ENCODE measurements at places on chromosomes 13 and 19.

DNA sequence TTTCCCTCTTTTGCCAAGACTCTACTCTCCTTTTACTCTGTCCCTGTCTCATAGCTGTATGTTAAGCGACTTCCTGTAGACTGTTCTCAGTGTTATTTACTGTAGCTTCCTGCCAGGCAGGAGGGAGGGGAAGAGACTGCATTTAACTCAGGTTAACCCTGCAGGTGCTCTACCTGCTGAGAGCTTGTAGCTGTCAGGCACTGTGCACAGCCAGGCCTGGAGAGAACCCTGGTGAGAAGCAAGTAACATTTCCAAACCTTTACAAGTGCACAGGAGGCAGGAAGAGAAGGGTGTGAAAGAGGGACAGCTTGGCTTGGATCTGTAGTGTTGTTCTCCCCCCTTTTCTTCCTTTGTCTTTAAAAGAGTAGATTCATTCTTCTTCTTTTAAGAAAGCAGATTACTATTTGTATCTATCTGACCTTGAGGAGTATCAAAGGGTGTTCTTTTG, 167.1 kb downstream of the LMO7 start:
- DNase-seq: no peak

DNA sequence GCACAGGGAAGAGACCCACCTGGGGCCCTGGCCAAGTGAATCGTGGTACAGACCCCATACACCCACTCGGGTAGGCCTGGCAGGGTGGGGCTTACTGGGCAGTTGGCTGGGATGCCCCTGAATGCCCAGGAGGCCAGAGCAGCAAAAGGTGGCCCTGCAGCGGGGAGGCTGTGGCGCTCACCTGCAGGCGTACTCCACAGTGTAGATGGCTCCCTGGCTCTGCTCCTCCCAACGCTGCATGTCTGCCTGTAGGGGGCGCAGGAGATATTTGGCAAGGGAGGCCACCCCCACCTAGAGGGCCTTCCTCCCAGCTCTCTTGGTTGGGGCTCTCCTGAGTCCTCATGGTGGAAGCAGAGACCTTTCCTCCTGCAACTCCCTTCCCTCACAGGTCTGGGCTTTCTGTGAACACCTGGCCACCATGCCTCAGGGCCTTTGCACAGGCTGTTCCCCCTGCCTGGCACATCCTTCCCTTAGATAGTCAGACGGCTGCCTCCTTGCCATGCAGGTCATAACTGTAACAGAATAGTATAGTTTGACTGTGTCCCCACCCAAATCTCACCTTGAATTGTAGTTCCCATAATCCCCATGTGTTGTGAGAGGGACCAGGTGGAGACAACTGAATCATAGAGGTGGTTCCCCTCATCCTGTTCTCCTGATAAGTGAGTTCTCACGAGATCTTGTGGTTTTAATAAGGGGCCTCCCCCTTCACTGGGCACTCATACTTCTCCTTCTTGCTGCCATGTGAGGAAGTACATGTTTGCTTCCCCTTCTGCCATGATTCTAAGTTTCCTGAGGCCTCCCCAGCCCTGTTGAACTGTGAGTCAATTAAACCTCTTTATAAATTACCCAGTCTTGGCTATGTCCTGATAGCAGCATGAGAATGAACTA, 5.9 kb downstream of the BORCS8 start:
- no peak for DNase-seq

DNA sequence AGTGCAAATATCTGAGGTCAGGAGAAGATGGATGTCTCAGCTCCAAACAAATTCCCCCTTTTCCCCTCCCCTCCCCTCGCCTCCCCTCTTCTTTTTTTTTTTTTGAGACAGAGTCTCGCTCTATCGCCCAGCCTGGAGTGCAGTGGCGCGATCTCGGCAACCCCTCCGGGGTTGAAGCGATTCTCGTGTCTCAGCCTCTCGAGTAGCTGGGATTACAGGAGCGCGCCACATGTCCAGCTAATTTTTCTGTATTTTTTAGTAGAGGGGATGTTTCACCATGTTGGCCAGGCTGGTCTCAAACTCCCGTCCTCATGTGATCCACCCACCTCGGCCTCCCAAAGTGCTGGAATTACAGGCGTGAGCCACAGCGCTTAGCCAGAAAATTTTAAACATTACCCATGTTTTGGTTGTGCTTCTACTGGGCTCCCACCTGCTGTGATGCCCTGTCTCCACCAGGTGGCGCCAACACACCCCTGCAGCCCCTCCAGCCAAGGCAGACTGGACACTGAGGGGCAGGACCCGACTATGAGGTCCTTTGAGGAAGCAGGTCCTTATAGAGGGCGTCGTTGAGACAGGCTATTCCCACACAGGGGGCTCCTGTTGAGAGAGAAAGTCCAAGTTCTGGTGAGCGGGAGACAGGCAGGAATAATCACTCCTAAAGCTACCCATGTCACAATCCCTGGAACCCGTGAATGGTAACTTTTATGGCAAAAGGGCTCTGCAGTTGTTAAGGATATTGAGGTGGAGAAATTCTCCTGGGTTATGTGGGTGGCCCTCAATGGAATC, 6.3 kb downstream of the ERICH4 start:
- peak; percentile 34 for DNase-seq

GRCh38 chr19:28972058-28972852, 240.7 kb downstream of the UQCRFS1 start:
- no peak for DNase-seq

DNA sequence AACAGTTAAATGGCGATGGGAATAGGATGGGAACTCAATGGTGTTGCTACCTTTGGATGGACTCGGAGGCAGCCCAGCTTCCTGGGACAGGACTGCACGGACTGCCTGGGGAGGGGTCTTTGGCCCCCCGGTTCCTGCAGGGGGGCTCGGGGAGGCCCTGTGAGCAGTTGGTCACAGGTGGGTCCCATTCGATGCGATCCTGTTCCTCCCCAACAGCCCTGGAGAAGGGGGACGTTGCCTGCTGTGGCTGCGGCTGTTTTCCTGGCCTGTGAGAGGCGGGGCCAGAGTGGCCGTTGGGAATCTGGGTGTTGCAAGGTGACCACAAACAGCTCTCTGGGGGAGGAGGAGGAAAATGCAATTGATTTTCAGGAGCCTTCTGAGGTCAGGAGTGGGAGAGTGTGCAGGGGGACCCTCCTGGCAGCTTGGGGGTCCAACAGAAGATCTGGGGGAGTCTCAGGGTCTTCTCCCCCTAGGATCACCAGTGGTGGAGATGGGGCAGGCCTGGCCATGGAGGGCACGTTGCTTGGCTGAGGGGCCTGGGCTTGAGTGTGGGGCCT, 1.9 kb upstream of the PLPPR3 start:
- DNase-seq: no peak

DNA sequence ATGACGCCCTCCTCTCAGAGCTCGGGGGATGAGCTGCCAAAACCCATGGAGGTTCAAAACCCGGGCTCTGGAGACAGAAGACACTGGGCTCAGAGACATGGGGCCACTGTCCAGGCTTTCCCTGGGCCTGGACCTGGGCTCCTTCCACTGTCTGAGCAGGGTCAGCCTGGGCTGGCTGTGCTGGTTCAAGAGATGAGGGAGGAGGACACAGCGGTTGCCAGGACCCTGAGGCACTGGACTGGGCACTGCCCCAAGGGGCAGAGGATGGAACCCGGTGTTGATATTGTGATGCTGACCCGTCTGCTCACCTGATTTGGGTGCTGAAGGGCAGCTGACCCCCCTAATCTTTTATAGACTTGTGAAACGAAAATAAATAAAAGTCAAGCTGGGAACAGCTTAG, 14.1 kb upstream of the SIGLEC11 start:
- no peak for DNase-seq

DNA sequence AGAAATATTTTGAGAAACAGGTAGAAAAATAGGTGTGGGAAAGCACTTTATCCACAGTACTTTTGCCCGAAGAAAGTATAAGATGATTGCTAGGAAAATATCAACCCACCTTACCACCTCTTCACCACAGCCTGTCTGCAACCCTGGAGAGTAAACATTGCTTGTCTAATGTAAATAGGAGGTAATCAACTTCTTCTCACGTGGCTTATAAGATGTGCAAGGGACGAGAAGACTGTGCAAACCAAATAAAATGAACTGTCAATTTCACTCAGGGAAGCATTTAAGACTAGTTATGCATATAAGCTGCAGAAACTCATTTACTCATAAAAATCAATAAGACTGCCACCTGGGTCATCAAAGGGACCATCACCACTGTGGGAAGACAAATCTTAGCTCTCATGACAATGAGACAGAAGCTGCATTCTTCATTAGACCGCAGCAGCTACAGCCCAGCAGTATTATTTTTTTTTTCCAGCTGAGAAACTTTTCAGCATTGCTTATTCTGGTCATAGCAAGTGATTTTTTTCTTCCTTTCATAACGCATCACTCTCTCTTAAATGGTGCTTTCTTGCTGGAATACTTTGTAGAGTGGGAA, 807.7 kb upstream of the GPC6 start:
- DNase-seq: no peak

DNA sequence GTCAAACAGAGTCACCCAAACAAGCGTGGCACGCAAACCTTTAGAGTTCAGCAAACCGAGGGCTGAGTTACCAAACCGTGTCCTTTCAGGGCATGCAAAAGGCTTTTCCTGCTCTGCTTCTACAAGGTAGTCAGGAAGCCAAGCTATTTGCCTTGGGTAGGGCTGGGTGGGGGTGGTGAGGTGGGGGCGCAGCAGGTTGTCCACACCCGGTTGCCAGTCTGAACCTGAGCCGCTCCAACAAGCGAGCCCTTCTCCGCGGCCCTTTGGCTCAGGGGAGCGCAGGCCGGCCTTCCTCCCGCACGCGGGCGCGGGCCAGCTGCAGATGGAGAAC, 347 bp upstream of the CLDN10 start:
- no peak for DNase-seq

- peak; percentile 76 for DNase-seq
Observed at GRCh38 chr13:27038323-27038722, 133.3 kb downstream of the USP12 start.

DNA sequence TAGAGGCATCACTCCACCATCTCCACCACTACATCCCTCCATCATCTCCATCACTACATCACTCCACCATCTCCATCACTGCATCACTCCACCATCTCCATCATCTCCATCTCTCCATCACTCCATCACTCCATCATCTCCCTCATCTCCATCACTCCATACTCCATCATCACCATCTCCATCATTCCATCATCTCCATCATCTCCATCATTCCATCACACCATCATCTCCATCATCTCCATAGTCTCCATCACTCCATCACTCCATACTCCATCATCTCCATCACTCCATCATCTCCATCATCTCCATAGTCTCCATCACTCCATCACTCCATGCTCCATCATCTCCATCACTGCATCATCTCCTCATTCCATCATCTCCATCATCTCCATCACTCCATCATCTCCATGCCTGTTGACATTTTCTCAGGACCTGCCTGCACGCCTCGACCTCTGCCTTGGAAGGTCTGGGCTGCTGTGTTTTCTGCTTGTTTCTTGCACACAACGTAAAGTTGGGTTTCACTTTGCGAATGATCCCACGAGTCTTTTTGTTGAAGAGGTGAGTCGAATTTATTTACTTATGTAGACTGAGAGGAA, 21.2 kb upstream of the RASA3 start:
- no peak for DNase-seq

GRCh38 chr13:76474966-76475365, 411.2 kb downstream of the KCTD12 start:
- DNase-seq: no peak

GRCh38 chr13:103238441-103238840, 172.2 kb upstream of the SLC10A2 start:
- DNase-seq: no peak

GRCh38 chr19:16285769-16286498, 38.7 kb upstream of the KLF2 start:
- peak; percentile 56 for DNase-seq

DNA sequence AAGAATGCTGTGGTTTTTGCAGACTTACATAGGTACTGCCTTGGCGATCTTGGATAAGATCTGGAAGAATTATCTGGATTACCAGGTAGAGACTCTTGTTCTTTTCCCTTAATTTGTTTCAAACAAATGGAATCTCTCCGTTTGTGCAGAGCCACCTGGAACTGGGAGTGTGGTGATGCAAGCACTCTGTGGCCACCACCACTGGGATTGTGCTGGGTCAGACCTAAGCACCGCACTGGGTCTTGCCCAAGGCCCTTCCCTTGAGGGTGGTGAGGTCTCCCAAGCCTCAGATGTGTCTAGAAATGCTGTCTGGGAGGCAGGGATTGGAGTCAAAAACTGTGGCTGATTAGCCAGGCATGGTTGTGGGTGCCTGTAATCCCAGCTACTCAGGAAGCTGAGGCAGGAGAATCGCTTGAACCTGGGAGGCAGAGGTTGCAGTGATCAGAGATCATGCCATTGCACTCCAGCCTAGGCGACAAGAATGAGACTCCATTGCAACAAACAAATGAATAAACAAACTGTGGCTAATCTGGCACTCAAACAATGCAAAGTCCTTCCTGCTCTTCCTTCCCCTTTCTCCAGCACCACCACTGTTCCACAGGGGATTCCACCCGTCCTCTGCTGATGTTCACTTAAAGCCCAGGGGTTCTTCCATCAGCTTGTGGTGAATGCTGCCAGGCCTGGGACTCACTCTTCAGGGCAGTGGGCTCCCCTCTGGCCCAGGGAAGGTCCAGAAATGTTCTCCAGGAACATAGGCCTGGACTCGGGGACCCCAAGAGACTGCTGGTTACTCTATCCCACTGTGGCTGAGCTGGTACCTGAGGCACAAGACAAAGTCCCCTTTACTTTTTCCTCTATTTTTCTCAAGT, 10.8 kb upstream of the CEACAM1 start:
- no peak for DNase-seq

- DNase-seq: peak; percentile 15
Observed at GRCh38 chr13:102555914-102556553, 40.8 kb upstream of the TPP2 start.

- DNase-seq: no peak
Observed at GRCh38 chr19:48120505-48120904, 9.9 kb upstream of the PLA2G4C start.

DNA sequence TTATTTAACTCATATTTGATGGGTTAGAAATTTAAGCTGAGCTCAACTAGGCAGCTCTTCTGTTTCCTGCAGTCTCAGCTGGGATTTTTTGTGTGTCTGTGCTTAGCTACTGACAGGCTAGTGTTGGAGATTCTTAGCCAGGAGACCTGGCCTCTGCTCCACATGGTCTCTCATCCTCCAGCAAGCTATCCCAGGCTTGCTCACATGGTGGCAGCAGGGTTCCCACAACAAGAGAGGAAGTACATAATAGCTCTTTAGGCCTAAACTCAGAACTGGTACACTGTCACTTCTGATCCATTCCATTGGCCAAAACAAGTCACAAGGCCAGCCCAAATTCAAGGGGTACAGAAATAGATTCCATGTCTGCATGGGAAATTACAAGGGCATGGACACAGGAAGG, 406.2 kb downstream of the SUCLA2 start:
- no peak for DNase-seq

All from astrocyte of the cerebellum (primary cell).